ENCODE measurements at places on chromosomes 11 and 22.

GRCh38 chr11:71485466-71485865, 32.5 kb downstream of the NADSYN1 start:
- DNase-seq: no peak

DNA sequence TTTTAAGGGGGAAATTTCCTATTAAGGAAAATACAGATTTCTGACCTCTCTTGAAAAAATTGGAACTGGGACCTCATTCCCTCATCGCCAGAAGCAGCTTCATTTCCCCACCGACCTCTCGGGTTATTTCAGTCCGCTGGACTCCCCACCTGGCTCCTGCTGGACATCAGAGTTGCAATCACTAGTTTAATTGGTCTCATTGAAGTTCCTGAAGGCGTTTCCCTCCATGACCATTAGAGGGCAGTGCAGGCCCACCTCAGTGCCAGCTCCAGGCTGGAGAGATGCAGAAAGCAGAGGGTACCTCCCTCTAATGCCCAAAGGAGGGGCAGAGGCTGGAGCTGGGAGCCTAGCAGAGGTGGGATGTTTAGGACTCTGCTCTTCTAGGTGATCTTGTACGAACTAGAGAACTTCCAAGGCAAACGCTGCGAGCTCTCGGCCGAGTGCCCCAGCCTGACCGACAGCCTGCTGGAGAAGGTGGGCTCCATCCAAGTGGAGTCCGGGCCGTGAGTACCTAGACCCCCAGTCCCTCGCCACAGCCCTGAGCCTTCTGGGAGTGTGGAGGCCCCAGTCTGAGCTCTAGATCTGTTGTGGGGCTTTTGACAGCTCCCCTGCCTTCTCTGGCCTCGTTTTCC, 2.7 kb downstream of the CRYBB3 start:
- peak; percentile 66 for DNase-seq

- no peak for DNase-seq
These were observed 28.1 kb downstream of the FGF4 start for GRCh38 chr11:69746752-69747742.

DNA sequence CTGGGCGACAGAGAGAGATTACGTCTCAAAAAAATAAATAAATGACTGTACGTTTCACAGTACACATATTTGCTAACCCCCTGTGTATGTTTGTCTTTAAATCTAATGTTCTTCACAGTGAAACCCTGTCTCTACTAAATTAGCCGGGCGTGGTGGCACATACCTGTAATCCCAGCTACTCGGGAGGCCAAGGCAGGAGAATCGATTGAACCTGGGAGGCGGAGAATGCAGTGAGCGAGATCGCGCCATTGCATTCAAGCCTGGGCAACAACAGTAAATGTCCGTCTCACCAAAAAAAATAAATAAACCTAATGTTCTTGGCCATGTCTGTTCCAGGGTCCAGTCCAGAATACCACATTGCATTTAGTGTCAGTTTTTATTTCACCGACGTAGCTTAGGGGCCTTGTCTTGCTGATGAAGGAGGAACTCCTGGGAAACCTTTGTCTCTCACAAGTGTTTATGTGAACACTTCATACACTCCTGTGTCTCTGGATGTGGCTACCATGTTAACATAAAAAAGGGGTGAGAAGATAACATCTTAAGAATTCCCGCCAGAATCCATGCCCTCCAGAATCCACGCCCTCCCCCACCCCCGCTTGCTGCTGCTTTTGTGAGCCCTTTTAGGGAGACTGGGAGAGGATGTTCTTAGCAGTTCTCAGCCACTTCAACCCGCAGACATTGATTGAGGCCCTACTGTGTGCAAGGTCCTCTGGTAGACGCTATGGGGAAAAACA, 5.0 kb upstream of the SERHL2 start:
- no peak for DNase-seq

DNA sequence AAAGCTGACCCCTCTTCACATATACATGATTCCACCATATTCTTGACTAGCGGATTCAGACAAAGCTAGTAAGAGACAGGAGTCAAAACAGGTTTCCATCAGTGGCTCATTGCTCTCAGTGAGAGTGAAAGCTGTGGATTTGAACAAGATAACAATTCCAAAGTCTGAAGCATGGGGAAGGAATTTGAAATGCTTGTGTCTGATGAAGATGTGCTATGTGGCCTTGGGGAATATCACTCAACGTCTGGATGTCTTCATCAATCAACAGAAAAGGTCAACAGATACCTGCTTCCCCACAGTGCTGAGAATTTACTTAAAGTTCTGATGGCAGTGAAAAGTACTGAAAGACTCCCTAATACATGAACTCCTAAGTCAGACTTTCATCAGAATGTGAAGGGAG, 46.9 kb upstream of the SESN3 start:
- no peak for DNase-seq

DNA sequence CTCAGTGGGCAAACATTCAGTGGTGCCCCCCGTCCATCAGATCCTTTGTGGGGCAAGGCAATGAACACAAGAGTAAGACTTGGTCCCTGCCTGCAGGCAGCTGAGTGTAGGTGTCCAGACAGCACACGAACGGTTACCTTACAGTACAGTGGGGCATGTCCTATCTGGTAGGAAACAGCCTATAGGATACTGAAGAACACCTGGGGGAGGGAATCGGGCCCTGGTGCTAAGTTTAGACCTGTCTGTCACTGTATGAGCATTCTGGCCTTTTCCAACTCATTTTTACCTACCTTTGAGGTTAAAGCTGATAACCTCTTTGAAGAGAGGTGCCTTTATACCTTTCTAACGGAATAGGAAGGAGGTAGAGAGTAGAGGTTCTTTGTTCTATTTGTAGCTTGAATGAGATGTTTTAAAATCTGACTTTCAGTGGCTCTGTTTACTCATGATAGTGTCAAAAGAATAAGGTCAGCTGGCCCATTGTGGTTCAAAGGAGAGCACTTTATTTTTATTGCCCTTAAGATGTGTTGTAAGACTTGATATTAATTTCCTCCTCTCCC, 8.9 kb downstream of the ZNRF3 start:
- no peak for DNase-seq

- peak; percentile 72 for DNase-seq
These were observed at the start of gene SLC43A1 for GRCh38 chr11:57515332-57516060. SLC43A1 (minus strand) TSS chr11:57515702; CDS start chr11:57514111, 1,591 bp downstream.

DNA sequence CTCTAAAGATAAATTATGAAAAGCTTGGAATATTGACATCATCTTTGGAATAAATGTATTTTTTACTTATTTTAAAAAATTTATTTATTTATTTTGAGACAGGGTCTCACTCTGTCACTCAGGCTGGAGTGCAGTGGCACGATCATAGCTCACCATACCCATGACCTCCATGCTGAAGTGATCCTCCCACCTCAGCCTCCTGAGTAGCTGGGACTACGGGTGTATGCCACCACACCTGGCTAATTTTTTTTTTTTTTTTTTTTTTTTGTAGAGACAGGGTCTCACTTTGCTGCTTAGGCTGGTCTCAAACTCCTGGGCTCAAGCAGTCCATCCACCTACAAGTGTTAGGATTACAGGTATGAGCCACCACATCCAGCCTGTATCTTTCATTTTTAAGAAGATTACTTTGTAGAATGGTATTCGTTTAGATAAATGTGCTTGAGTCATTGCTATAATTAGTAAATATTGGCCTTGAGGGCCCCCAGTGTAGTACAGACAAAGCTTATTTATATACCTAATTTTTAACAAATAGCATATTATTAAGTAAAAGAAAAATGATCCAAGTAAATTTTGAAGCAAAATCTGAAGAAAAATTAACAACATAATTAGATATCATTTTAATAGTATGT, 8.5 kb downstream of the SWAP70 start:
- no peak for DNase-seq

DNA sequence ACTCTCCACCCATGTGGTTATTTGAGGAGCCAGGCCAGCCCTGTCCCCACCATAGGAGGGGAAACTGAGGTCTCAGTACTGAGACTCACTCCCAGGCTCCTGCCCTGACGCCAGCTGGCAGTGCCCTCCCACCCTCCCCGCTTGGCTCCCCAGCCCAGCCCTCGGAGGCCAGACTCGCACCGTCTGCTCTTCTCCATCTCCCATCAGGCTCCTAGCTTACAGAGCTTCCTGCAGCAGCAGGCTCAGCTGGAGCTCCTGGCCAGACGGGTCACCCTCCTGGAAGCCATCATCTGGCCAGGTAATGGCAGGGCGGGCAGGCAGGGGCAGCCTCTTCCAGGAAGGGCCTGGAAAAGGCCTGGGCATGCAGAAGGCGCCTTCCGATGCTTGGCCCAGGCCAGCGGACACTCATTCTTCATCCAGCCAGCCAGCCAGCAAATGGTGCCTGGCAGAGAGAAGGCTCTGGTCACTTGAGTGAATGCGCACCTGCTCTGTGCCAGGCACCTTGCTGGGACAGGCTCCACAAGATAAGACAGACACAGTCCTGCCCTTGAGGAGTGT, 12.6 kb downstream of the RHBDD3 start:
- DNase-seq: no peak

- DNase-seq: no peak
These were observed 177.4 kb downstream of the BUD13 start for GRCh38 chr11:116595305-116595880.

- DNase-seq: no peak
These were observed 1165.3 kb downstream of the TBC1D22A start for GRCh38 chr22:47927648-47928210.

DNA sequence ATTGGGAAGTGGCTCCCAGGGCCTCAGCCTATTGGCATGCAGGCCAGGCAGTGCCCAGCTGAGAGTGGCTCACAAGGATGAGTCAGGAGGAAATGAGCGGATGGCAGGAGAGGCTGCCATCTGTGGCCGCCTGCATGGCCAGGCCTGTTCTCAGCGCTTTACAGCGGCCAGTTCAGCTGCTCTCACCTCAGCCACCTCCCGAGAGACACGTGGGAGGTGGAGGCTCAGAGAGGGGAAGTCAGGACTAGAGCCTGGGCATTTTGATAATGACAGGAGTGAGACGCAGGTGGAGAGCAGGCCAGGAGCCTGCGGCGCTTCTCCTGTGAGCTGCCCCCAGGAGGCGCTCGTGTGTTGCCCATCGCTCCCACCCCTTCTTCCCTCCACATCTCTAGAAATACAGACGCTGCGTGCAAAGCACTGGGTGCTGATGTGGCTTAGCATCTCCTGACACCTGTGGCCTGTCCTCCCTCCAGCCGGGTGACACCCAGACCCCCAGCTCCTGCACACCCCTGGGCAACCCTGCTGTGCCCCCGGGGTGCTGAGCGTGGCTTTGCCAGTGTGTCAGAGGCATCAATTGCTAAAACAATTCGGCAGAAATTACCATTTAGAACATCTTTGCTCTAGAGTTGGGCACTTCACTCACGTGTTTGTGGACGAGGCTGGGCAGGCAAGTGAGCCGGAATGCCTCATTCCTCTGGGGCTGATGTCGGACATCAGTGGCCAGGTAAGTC, 21.4 kb upstream of the PANX2 start:
- peak; percentile 76 for DNase-seq

GRCh38 chr11:2778630-2779498, 79.1 kb upstream of the KCNQ1OT1 start:
- peak; percentile 98 for DNase-seq

DNA sequence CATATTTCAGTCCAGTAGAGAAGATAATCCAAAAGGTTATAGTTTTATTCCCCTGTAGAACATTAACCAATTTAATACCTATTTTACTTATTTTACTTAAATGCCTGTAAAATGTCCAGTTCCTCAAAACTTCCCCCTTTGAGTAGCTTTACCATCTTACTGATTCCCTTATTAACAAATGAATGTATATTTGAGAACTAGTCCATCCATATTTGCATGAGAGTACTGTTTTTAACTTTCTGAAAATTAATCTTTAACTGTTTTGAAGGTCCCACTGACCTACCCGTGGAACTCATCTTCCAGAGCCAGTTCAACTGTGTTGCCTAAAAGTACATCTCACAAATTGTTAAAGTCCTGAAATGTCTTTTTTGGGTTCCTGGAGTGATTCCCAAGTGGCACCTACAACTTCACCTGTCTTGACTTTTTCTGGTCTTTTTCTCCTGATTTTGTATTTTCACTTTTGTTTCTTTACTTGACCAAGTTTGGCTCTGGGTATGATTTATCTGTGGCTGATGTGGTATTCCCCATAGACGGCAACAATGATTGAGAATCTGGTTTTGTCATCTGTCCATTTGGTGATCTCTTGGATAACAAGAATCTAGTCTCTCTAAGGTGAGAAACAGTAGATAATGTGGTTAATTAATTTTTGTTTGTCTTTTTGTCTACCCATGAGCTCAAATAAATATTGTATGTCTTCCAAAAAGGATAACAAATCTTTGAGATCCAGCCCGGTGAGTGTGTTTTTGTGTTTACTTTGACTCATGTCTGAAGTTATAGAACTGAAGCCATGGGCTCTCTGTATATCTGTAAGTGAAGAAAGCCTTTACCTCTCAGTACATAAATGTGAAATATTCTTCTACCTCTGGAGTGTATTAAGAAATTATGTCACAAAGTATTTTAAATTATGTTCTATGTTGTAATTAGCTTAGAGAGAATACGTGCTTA, 174.2 kb downstream of the ETS1 start:
- DNase-seq: no peak

- no peak for DNase-seq
These were observed 110.0 kb upstream of the KIRREL3 start for GRCh38 chr11:127110542-127110941.

- no peak for DNase-seq
These were observed 3.4 kb downstream of the ABCC8 start for GRCh38 chr11:17473071-17473744.

DNA sequence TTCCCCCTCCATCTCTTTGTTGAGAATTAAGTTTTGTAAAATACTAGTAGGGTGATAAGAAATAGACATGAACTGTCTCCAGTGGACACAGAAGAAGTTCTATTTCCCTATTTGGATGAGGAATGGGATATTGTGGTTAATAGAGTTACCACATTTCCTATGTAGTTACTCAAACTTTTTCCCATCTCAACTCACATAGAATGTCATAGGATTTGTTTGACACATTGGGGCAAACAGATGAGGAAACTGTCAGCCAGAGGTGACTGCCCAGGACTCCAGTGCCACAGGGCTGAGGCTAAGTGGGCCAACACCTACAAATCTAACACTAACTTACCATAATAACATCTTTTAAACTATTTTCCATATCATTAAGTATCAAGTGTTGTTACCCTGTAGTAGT, 58.3 kb downstream of the CCDC83 start:
- DNase-seq: no peak

GRCh38 chr11:108959105-108959761, 294.4 kb downstream of the DDX10 start:
- DNase-seq: no peak

DNA sequence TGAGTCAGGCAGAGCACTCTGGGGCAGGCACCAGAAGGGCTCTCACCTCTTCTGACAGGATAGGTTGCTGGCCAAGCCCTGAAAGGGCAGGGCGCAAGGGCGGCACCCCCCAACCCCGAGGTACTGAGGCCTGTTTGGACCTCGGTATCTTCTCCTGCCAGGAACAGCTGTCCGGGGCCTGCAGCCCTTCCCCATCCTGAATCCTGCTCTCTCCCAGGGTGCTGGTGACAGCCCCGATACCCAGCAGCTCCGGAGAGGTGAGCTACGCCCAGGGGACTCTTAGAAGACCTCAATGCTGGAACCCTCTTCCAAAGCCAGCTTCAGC, 79.1 kb downstream of the PHF21B start:
- DNase-seq: no peak

- DNase-seq: no peak
These were observed 118.1 kb upstream of the TEAD1 start for GRCh38 chr11:12556155-12556554.

GRCh38 chr22:46792841-46793261, 30.4 kb downstream of the TBC1D22A start:
- DNase-seq: no peak

GRCh38 chr22:47691152-47691895, 928.9 kb downstream of the TBC1D22A start:
- DNase-seq: no peak

- no peak for DNase-seq
These were observed 97.0 kb downstream of the SYT9 start for GRCh38 chr11:7348432-7349304.
